Esophagus squamous epithelium (tissue), 5 donors: ENCODE measurements at places on chromosomes 16 and 17.

GRCh38 chr16:30444231-30445148 is 1.2 kb downstream of the SEPHS2 start:
- no peak for DNase-seq

DNA sequence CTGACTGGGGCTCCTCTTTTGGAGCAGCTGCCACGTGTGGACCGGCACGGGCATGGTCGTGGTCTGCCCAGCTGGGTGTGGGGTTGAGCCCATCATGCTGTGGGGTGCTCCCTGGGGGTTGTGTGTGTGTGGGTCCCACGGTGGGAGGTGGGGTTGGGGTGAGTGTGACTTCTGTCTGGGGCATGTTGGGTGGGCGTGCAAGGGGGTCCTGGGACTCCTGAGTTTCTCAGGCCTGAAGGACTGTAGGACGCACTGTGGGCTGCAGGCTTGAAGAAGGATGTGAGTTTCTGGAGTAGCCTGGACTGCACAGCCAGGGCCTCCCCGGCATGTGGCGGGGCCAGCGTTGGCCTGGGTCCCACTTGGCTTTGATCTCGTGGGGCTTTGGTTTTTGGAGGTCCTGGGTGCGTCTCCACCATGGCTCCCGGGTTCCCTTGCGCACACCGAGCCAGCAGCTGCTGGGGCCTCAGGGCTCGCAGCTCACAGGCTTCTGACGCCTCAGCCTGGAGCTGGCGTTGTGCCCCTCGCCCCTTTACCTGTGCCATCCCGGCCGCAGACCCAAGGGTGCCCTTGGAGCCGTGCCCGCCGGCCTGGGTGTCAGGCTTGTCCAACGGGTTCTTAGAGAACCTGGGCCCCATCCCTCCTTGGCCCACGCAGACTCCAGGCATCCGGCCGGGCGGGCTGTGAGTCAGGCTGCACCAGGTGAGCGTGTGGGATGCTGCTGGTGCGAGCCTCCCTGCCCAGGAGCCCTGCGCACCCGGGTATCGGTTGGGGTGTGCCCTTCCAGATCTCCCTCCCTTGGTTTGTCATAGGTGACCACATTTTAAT is 34.4 kb upstream of the ZNF750 start:
- DNase-seq: no peak

GRCh38 chr17:21495281-21495680 is 119.1 kb downstream of the KCNJ12 start:
- no peak for DNase-seq

DNA sequence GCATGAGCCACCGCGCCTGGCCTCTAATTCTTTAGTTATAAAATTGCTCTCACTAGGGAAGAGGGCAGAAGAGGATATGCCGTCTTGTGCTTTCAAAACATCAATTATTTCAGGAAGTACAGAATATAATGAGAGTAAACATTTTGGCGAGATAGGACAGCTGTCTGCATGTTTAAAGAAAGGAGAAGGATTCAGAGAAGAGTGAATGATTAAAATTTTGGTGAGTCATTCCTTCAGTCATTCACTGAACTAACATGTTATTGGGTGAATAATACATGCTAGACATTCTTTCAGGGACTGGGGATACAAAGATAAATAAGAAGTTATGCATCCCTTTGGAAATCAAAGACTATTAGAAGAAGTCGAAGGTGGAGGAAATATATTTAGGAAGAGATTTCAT is 590.3 kb upstream of the GOT2 start:
- DNase-seq: no peak

DNA sequence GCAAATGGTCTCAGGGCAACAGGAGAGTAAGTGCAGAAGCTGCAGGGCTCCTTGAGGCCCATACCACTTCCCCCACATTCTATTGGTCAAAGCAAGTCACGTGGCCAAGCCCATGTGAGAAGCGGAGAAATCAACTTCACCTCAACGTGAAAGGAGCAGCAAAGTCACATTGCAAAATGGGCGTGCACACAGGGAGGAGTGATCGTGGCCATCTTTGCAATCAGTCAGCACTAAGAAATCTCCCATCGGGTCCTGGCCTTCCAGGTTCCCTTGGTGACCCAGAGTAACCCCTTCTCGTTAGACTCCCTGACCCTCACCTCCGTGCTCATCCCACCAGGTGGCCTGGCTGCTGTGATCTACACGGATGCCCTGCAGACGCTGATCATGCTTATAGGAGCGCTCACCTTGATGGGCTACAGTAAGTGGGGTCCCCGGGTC is 38.0 kb downstream of the SLC5A11 start:
- DNase-seq: no peak

GRCh38 chr16:70572050-70572925 is 48.7 kb downstream of the SF3B3 start:
- DNase-seq: no peak

DNA sequence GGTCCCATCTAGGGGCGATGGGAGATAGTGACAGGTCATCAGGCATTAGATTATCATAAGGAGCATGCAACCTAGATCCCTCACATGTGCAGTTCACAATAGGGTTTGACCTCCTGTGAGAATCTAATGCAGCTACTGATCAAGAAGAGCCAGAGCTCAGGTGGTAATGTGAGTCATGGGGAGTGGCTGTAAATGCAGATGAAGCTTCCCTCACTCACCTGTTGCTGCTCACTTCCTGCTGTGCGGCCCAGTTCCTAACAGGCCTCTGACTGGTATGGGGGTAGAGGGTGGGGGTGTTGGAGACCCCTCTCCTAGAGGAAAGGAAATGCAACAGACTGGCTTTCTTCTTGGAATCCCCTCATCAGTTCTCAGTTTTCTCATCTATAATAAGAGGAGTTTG is 131.4 kb downstream of the CA10 start:
- no peak for DNase-seq

- no peak for DNase-seq
Observed at GRCh38 chr16:80113873-80114574, 426.8 kb upstream of the DYNLRB2 start.

DNA sequence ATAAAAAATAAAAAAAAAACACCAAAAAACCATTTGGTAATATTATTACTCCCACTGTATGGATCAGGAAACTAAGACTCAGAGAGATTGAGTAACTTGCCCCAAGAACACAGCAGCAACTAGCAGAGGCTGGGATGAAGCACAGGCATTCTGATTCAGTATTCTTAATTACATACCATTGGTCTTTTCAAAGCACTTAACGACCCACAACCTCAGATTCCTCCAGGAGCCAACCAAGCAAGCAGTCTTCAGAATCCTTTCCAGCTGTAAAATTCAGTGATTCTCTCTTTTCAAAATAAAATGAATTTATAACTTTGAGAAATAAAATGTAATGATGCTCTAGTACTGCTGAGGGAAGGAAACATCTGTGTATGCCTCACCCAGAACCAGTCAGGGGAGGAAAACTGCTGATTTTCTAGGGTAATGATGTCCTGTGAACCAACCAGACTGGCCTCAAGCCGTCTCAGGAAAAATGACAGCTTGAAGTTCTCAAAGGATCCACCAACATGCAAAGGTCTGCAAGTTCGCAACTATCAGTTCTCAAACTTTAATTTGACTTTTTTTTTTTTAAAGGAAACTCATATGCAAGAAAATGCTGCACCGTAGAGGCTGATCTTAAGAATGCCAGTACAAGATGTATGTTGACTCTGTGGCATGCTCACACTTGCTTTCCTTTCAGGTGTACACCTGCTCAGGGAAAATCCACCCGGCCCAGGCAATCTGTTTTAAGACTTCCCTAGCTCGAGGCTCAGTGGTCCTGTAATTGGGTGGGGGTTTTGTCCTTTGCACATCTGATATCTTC is 9.0 kb downstream of the CUEDC1 start:
- DNase-seq: no peak

GRCh38 chr17:4591529-4591928 is 7.2 kb downstream of the SMTNL2 start:
- no peak for DNase-seq

GRCh38 chr17:37801171-37801570 is 56.3 kb upstream of the HNF1B start:
- no peak for DNase-seq
